NCI-H146 (cell line): ENCODE measurements at places on chromosomes 6 and 20.

DNA sequence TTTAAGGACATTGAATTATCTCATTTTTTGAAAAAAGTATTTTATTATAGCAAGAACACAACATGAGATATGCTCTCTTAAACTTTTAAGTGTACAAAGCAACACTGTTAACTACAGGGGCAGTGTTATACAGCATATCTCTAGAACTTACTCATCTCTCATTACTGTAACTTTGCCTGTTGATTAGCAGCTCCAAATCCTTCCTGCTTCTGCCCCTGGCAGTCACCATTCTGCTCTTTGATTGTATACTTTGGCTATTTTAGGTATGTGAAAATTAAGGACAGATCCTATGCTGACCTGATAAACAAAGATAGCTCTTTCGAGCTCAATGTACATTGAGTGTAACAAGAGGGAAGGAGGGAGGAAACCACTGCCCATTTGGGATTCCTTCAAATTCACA is 1349.8 kb upstream of the GJE1 start:
- DNase-seq = no peak

DNA sequence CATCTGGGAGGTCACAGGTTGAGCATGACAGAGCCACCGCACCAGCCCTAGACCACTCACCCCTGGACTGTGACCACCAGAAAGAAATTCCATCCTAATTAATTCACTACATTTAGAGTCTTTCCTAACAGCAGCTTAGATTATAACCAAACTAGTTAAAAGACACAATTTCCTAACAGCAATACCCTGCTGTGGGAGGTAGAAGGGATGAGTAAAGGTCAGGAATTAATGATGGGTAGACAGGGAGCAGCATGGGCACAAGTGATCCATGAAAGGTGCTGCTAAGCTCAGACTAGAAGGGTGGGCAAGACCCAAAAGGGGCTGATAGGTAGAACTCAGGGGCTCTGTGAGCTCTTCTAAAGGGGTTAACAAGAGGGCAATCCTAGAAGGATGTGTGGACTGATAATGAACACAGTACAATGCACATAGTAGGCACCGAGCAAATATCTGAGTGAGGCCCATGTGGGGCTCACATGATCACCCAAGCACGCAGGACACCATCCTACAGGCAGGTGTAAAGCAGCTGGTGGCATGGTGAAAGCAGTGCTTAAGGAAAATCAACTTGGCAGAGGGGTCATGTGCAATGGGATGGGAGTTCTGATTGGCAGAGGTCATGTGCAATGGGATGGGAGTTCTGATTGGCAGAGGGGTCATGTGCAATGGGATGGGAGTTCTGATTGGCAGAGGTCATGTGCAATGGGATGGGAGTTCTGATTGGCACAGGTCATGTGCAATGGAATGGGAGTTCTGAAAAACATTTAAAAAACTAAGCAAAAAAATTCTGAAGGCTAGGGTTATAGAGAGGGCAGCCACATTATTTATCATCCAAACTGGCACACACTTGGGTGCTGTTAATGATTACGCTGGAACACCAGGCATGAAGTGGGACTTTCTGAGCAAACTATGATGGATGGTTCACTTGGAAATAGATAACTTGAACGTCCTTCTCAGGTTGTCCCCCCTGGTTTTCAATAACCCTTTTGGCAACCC is 188.2 kb upstream of the FOXQ1 start:
- no peak for DNase-seq

DNA sequence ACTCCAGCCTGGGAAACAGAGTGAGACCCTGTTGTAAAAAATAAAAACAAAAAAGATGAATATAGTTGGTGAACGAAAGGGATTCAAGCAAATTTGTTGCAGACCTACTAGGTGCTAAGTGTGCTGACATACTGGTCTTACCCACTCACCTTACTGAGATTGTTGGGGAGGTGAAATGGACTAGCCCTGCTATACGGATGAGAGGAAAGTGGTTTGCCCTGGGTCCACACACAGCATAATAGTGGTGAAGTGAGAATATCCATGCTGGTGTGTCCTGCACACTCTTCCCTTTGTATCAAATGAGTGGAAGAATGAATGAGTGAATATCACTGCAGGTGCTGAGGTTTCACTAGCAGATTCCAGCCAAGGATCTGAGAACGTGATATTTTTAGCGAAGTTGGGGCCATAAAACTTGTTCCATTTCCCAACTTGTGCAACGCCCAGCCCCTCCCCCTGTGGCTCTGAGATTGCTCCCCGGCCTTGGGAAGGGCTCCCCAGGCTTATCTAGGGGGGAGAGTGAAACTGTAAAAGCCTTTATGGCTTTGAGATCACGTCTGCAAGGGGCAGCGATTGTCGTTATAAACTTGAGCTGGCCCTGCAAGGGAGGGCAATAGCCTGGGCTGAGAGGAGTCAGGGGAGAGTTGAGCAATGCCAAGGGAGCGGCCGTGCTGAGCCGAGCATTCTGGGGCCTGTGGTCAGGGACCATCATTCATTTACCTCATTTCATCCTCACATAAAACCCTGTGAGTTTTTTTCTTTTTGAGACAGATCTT is 33.2 kb upstream of the TTPAL start:
- no peak for DNase-seq

GRCh38 chr6:13447949-13448724 is 39.3 kb downstream of the GFOD1 start:
- no peak for DNase-seq

- DNase-seq = no peak
Measured at GRCh38 chr6:132190097-132190814, 211.0 kb downstream of the MOXD1 start.

- no peak for DNase-seq
Measured at GRCh38 chr6:127076466-127076865, 42.0 kb upstream of the RSPO3 start.

DNA sequence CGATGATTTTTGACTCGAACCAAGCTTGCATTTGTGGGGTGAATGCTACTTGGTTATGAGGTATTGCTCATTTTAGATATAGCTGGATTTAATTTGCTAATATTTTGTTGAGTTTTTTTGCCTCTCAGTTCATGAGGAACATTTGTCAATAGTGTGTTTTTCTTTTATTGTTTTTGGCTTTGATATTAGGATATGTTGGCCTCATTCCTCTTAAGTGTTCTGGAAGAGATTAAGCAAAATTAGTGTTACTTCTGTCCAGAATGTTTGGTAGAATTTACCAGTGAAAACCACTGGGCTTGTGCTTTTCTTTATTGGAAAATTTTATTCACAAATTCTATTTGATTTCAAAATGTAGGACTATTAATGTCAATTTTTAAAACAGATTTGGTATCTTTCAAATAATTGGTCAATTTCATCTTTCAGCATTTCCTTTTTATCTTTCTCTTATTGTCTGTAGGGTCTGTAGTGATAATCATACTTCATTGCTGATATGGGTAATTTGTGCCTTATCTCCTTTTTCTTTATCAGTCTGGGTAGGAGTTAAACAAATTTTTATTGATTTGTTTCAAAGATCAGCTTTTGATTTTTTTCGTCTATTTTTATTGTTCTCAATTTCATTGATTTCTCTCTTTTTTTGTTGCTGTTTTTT is 14.1 kb downstream of the AIG1 start:
- no peak for DNase-seq

DNA sequence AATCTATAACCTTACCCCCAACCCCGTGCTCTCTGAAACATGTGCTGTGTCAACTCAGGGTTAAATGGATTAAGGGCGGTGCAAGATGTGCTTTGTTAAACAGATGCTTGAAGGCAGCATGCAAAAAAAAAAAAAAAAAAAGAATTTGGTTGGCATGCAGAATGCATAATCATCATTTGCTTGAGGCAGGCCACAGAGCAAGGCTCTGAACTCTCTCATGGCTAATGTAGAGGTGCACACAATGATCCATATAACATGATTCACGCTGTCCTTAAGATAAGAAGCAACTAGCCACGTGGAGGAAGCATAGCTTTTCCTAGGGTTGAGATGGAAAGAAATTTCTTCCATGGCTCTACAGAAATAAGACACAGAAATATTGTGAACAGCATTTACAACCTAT is 27.6 kb upstream of the RPN2 start:
- DNase-seq = no peak

- DNase-seq = no peak
Measured at GRCh38 chr6:140494321-140495108, 1120.1 kb upstream of the CITED2 start.

GRCh38 chr20:25483431-25484132 is 76.1 kb downstream of the GINS1 start:
- no peak for DNase-seq

- no peak for DNase-seq
Measured at GRCh38 chr6:42392833-42393232, 58.9 kb downstream of the TRERF1 start.

- DNase-seq = no peak
Measured at GRCh38 chr20:58645412-58645968, 5.6 kb upstream of the STX16 start.

- no peak for DNase-seq
Measured at GRCh38 chr20:16615199-16615598, 42.0 kb upstream of the KIF16B start.

DNA sequence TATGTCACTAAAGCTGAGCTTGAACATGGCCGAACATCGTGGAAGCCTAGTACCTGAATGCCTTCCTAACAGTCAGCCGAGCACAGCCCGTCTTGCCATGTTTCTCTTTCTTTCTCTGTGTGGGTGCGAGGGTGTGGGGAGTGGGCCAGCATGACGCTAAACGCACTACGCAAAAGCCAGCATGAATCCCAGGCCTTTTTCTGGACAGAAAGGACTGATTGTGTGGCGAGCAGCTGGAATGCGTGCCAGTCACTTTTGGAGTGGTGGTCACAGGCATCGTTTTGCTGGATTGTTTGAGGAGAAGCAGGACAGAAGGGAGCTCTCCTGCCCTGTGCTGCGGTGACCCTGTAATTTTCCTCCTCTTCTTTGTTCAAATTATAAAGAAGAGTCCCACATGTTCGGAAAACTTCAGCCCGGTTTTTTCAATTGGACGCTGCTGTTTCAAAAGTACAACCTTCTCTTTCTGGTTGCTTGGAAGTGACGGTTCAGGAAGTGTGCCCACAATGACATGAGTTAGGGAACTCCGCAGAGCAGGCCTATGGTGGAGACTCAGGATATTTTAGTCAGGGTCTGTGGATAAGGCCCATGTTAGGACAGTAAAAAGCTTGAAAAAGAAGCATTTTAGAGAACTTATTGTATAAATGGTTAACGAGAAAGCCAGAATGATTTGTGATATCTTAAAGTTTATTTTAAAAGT is 54.3 kb downstream of the PDE7B start:
- peak; percentile 15 for DNase-seq

- no peak for DNase-seq
Measured at GRCh38 chr6:137699031-137699683, 167.9 kb upstream of the TNFAIP3 start.

GRCh38 chr20:50670126-50670862 is 21.0 kb downstream of the RIPOR3 start:
- peak; percentile 74 for DNase-seq

DNA sequence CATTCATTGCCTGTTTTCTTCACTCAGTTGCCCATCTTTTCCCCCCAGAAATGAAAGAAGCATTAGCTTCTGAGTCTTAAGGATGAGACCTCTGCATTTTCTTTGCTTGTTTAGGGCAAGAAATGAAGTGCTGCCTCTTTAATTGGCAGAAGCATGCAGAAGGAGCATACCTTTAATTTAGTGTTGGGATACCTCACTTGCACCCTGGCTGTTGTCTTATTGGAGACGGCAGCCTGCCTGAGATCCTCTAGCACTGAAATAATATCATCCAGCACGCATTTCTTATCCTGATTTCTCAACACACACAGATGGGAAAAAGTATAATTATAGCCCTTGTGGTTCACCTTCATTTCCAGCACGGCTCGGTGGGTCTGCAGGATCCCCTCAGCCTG is 43.1 kb downstream of the PTCHD4 start:
- DNase-seq = peak; percentile 43

DNA sequence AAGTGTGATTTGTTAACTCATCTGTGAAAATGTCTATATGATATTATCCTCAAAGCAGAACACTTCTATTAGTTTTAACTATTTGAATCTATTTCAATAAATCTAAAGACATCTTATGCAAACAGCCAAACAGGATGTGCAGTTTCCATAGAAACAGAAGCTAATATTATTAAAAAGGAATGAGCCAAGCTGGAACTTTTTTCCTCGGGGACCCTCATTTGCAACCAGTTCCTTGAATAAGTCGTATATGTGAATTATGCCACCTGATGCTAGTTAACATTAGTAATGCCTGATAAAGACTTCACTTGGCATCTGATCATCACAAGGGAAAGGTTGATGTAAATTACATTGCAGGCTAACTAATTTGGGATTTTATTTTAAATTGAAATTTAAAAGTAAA is 216.9 kb upstream of the SMLR1 start:
- no peak for DNase-seq

GRCh38 chr6:45663251-45664221 is 285.8 kb upstream of the SUPT3H start:
- no peak for DNase-seq

- DNase-seq = no peak
Measured at GRCh38 chr6:28090917-28091586, 10.7 kb downstream of the ZNF165 start.

DNA sequence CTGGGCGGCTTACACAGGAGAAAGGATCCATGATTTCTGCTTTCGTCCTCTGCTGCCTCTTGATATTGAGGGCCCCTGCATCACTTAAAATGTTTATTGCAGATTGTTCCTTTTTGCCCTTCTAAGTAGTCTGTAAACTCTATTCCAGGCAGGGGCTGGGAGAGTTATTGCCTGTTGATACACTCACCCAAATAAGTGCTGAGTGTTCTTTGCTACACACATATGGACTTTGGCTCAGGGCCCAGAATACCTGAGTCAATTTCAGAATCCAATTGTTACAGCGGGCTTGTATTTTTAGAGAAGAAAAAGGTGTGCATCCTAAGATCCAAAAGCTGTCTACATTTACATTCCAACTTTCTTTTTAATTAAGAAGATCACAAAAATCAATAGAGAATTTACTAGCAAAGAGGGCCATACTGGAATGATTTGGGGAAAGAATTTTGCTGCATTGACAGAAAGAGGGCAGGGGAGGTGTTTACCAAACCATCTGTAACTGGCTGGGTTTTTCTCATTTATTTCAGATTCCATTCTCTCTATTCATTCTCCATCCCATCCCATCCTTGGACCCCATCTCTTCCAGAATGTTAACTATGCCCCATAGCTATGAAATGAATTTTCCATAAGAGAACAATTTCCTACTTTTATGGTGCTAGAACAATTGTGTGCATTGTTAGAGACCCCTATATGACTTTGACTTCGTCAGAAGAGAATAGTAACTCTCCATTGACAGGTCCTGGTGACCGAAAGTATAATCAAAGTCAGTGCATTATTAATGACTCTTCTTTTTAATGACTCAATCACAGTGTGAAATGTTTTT is 959.9 kb upstream of the FLRT3 start:
- peak; percentile 45 for DNase-seq

GRCh38 chr20:1856424-1856823 is 38.8 kb upstream of the SIRPA start:
- no peak for DNase-seq

GRCh38 chr6:40498148-40498547 is 89.0 kb downstream of the LRFN2 start:
- no peak for DNase-seq

DNA sequence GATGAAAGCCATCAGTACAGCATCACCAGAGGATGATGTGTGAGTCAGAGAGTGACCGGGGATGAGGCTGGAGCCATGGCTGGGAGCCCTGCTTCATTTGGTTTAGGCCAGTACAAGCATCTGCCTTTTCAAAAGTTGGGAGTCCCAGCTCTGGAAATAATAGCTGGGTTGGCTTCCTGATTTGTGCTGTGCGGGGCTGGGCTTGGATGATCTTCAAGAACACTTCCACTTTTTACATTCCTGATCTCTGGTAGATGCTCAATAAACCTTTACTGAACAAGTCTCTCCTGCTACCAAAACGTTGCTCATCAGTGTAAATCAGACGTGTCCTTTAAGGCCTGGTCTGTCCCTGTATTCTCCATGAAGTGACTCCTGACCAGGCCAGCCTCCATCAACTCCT is 44.1 kb upstream of the ADGRF4 start:
- DNase-seq = no peak
